ENCODE measurements at places on chromosomes 1 and 21. TPM values are rescaled to one million over a fixed set of nuclear protein-coding genes. Genes with fewer than 3 reads are reported as not detected.
A peak's percentile ranks its signal among the peaks of the same experiment; 100 is the strongest.

Gene CTSK
- 23.5 TPM for polyA plus RNA-seq

Gene TMPRSS2
- polyA plus RNA-seq: 44.3 TPM

DNA sequence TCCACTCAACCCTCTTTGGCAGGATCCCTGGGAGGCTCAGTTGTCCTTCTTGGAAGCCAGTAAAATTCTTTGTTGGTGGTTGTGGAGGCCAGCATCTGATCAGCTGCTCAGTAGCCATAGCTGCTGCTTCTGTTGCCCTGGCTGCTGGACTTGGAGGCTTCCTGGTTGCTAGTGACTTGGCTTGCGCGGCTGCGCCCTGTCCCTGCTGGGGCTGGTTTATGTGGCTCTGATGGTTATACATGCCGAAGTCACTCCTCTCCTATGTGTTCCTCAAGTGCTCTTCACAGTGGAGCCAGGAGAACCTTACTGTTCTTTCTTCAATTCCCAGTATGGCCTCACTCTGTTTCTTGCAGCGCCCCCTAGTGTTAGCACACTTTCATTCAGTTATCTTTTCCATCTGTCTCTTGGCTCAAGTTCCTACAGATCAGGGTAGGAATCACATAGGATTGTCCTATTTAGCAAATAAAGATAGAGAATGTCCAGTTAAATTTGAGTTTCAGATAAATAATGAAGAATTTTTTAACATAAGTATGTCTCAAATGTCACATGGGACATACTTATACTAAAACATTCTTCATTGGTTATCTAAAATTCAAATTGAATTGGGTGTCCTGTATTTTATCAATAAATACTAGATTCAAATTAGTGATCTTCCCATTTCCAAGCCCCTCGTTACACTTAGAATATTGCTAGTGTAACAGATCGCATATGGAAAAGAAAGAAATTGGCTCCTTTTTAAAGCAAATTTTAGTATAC is 176.5 kb downstream of the TGFB2 start:
- DNase-seq: no peak

GRCh38 chr1:17822741-17823426 is 67.8 kb downstream of the ACTL8 start:
- no peak for DNase-seq

DNA sequence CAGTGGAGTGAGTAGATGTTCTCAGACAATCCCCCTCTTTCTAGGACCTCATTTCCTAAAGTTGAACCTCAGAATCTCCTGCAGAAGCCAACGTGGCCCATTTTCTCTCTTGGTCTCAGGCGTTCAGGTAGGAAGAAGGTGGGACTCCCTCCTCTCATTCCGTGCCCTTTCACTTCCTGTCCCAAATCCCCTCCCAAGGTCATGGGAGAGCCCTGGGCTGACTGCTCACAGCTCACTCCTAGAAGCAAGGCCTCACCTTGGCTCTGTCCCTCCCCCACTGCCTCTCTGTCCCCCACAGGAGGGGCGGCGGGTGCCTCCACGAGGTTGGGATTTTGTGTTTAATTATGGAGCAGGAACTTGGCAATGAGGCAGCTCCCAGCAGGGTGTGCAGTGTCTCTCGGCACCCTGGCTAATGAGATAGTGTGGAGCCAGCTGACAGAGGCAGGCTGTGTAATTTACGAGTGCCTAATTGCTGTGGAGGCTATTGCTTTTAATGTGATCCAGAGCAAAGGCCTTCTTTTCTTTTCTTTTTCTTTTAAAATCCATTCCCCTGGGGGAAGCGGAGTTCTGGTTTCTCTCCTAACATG is 9.1 kb upstream of the CDK18 start:
- peak; percentile 68 for DNase-seq

- DNase-seq: no peak
Measured at GRCh38 chr21:42513151-42513984, at the start of gene SLC37A1. Gene SLC37A1, plus strand, starts transcription at chr21:42513852. Its CDS starts 4,603 bp downstream, at chr21:42518455.

DNA sequence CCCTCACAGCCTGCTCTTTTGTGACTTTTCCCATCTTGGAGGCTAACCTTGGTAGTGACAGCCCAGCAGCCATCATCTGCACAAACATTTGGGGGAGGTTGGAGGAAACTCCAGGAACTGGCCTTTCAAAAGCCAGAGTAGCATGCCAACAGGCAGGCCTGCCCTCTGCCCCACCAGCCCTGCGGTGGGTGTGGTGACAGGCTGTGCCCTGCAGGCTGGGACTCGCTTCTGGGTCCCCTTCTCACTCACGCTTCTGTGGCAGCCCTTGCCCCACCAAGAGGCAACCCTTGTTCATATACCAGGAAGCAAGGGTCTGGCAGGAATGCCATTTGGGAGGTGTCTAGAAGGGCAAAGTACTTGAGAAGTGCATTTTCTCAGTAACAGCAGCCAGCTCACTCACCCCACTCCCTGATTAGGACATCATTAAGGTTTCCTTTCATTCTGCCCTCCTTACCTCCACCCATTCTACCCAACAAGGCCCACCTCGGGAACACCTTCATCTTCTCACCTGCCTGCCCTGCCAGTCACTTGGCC is 20.8 kb upstream of the FAM3B start:
- DNase-seq: no peak
